ENCODE measurements at places on chromosomes 2 and 18.
A peak's percentile ranks its signal among the peaks of the same experiment; 100 is the strongest.

DNA sequence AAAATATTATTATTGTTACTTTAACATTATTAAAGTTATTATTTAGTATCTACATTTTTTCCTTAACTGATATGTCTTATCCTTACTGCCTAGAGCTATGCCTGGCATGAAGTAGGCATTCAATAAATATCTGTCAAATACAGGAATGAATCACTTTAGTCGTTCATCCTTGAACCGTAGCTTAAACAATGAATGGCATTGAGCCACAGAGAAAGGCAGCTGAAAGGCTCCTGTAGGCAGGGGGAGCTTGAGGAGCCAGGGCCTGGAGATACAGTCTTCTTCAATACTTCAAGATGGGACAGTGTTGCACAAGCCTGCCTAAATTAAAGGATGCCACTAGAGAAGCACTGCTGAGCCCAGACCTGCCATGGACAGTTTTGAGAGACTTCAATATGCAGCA lies 22.5 kb downstream of the CYRIA start:
- no peak for DNase-seq

- no peak for DNase-seq
Measured at GRCh38 chr2:64987001-64987955, 1.9 kb upstream of the SLC1A4 start.

DNA sequence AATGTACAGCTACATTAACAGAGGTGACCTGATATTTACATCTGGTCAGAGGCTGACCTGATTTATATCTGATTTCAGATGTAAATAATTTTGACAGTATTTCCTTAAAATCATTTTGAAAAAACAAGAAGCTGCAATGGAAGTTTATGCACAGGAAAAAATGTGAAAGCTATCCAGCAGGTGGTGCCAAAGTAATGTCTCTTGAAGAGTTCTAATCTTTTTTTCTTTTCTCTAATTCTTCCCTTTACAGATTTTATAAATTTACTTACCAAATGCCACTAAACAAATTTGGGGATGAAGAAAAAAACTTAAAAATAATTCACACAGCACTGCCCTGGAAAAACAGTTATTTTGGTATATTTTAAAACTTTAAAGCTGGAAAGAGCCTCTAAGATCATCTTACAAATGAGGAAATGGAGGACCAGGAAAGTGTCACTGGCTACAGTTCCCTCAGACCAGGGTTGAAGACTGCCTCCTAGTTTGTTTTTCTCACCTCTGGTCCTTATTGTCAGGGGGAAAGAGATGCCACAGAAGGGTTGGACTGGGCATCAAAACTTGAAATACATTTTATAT lies 16.4 kb upstream of the FBLN7 start:
- no peak for DNase-seq

- no peak for DNase-seq
Measured at GRCh38 chr18:38951633-38952032, 1386.0 kb upstream of the CELF4 start.

DNA sequence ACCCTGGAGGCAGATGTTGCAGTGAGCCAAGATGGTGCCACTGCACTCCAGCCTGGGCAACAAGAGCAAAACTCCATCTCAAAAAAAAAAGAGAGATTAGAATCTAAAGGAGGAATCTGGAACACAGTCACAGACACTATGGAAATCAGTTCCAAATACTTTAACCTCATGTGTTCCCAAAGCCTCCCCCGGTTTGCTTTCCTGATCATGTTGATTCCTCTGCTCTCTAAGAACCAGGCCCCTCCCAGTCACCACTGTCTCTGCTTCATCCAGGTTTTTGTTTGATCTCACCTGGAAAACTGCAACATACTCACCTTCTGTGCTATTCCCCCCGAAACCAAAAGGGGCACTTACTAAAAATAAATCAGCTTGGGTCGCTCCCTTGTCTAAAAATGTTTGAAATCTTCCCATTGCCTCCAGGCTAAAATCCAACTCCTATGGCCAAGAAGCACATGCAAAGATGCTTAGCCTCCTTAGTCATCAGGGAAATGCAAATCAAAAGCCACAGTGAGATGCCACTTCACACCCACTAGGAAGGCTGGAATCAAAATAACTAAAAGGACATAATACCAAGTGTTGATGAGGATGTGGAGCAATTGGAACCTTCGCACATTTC lies 6.2 kb upstream of the NEU2 start:
- no peak for DNase-seq

DNA sequence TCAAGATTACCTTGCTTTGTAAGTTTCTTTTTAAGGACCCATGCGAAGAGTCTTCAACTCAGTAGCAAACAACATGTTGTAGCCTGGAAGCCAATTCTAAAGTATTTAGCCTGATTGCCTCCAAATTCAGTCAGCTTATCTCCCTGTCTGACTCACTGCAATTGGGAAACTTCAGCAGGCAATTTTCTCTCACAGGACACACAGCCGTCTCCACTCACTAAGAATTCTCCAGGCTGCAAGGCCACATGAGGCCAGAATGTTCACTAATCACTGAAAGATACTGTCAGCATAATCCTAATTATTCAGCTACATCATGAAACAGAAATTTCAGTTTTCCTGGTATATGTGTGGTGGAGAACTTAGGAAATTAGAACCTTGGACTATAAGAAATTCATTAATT lies 78.1 kb upstream of the PDE1A start:
- DNase-seq: no peak

- DNase-seq: no peak
Measured at GRCh38 chr2:24469148-24469650, 21.9 kb upstream of the NCOA1 start.

DNA sequence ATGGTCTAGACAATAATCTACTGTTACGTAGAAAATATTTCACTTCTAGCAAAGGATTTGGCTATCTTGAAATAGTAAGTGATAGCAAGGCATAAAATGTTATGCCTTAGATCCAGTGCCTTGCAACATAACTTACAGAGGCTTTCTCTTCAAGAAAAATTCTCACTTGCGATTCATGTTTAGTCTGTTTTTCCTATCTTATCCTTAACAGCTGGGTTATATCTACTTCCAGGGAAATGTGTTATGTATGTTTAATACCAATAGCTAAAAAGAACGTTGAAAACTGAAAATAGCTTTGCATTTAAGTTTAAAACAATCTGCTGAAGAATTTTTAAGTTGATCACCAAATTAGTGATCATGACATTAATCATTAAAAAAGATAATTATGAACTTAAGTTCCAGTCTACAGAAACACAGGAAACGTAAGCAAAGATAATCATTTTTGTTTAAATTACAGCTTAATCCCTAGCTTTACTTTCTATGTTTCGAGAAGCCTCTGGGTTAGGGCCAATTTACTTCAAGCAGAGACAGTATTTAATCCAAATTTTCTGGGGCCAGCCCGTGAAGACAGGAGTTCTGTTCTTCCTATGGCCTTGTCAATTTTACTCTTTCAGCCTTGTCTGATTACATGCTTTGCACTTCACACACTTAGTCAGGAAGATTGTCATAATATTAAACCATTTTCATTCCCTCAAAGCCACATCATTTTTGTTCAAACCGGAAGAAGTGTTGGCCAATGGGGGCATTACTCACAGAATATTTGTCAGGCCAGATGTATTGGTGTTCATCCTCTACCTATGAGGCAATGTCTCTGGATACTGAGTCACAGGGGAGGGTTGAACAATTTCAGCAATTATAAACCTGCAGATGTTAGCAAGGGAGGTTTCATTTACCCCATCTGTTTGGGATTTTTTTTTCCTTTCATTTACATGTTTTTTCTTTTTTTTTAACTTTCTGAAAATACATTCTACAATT lies 1132.9 kb upstream of the ZEB2 start:
- DNase-seq: no peak

GRCh38 chr2:119808516-119809147 lies 48.9 kb downstream of the PTPN4 start:
- no peak for DNase-seq

- no peak for DNase-seq
Measured at GRCh38 chr2:134791616-134792015, 46.8 kb upstream of the ACMSD start.

- DNase-seq: peak; percentile 73
Measured at GRCh38 chr2:17136877-17137276, 381.4 kb downstream of the RAD51AP2 start.

GRCh38 chr18:46916551-46917107 lies 678 bp downstream of the PIAS2 start:
- peak; percentile 5 for DNase-seq

DNA sequence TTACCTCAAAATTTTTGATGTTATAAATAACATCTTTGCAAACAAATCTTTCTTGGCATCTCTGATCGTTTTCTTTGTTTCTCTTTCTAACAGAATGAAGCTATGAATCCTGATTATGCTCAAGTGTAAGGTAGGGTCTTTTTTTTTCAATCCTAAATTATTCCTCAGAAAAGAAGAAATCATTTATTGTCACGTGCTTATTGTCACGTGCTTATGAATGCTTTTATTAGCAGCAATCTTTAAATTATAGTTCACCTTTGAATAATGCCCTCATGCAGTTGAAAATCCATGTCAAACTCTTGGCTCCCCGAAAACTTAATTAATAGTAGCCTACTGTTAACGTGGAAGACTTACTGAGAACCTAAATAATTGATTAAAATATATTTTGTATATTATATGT lies 39.2 kb upstream of the EPAS1 start:
- DNase-seq: no peak

- DNase-seq: no peak
Measured at GRCh38 chr18:67453901-67454300, 62.6 kb downstream of the DSEL start.

DNA sequence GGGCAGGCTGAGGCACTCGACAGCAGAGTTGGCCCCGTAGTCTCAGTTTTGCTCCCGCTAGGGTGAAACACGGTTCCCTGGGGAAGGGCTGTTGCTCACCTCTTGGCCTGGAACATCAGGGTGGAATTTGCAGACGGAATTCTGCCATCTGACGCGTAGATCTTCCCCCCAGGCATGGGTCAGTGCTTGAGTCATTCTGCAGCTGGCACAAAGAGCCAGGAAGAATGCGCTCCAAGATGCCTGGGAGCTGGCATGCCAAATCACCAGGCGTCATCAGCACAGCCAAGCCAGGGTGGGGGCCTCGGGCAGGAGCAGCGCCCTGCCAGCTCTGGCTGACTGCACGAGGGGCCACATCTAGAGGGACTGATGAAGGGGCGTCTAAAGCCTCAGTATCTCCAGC lies 42.7 kb downstream of the ODC1 start:
- DNase-seq: no peak

DNA sequence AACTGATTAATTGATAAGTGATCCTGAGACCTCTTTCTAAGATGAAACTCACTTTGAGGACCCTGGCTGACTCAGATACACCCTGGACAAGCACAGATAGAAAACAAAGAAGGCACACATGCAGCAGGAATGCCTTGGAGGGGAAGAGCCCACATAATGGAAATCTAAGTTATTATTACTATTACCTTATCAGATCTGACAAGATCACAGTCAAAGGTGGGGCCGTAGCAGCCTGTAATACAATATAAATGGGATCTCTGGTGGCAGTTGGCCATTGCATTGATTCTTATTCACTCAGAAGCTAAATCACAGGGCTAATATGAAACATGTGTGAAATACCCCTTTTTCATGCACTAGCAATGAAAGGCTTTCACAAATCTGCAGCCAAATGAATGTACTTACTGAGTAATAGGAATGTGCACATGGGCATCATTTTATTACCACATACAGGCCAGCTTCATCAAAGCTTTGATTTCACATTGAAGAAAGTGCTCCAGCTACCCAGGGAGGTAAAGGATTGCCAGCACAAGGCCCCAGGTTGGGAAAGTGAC lies 84.0 kb downstream of the ZBTB7C start:
- no peak for DNase-seq
